GM12864 (cell line): ENCODE measurements at places on chromosomes 12 and 14.

- DNase-seq = no peak
Observed at GRCh38 chr14:101713621-101714349, 47.7 kb upstream of the PPP2R5C start.

DNA sequence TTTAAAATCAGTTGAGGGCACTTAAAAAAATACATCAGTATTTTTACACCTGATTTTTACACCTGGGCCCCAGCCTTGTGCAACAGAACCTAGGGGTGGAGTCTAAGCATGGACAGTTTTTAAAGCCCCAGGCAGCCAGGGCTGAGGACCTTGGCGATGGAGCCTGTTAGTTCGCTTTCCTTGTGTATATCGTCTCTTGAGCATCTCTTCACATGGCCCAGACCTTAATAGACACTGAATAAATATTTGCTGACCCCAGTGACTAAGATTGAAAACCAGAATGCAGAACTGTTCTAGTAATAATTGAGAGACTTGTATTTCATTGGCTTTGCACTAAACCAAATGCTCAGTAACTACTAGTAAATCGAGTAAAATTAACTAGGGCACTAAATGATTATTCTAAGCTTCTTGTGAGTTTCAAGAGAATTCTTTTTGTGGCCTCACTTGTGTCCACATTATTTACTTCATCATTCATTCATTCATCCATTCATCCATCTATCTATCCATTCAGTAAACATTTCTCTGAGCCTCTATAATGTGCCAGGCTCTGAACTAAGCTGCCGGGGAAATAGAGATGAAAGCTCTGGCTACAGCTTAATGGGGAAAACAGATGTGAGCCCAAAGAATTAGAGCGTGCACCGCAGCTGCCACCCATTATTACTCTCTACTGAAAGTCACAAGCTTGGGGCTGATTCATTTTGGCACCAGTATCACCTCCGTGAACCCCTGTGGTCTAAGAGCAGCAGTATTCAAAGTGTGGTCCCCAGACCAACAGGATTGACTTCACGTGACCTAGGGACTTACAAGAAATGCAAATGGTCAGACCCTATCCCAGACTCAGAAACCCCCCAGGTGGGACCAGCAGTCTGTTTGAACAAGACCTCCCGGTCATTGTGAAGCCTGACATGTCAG, 30.7 kb upstream of the BCL7A start:
- DNase-seq = peak; percentile 92

DNA sequence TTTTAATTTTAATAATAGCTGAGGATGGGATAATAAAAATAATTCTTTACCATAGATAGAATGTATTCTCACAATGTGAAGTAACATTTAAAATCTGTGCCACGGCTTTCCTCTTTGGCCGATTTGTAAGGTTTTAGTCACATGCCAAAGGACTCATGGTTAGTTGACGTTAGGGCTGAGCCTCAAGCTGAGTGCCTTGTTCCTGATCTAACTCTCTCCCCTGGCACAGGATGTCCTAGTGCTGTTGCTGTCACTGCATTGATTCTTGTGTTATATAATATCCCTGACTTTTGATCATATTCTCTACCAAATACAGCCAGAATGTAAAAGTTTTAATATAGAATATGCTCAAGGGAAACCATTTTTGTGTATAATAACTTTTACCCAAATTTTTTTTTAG, 144.3 kb downstream of the PELI2 start:
- DNase-seq = no peak

DNA sequence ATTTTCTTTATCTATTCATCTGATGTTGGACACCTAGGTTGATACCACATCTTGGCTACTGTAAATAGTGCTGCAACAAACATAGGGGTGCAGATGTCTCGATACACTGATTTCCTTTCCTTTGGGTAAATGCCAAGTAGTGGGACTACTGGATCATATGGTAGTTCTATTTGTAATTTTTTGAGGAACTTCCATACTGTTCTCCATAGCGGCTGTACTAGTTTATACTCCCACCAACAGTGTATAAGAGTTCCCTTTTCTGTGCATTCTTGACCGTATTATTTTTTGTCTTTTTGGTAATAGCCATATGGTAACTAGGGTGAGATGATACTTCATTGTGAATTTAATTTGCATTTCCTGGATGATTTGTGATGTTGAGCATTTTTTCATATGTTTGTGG, 71.8 kb downstream of the LRP6 start:
- no peak for DNase-seq

GRCh38 chr12:6478416-6478815, 7.9 kb upstream of the VAMP1 start:
- DNase-seq = no peak

GRCh38 chr14:53934778-53935414, 21.7 kb downstream of the BMP4 start:
- no peak for DNase-seq

GRCh38 chr12:40208707-40209446, 15.9 kb upstream of the LRRK2 start:
- DNase-seq = no peak

DNA sequence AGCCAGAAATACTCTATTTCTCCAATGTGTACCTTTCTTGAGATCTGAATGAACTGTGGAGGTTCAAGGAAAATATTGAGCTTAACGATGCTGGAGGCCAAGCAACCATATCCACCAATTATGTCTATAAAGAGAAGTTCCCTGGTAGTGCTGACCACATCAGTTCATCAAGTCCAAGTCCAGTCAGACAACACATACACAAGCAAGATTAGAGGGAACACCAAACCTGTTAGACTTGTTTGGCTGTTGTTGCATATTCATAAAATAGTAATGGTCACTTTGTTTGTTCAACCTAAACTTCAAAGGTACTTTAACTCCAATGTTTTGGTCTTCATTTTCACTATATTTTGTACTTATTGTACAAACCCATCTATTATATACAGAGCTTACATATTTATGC, 81.6 kb downstream of the LMO3 start:
- DNase-seq = no peak

GRCh38 chr14:20603813-20604690, 12.9 kb upstream of the RNASE12 start:
- DNase-seq = no peak

DNA sequence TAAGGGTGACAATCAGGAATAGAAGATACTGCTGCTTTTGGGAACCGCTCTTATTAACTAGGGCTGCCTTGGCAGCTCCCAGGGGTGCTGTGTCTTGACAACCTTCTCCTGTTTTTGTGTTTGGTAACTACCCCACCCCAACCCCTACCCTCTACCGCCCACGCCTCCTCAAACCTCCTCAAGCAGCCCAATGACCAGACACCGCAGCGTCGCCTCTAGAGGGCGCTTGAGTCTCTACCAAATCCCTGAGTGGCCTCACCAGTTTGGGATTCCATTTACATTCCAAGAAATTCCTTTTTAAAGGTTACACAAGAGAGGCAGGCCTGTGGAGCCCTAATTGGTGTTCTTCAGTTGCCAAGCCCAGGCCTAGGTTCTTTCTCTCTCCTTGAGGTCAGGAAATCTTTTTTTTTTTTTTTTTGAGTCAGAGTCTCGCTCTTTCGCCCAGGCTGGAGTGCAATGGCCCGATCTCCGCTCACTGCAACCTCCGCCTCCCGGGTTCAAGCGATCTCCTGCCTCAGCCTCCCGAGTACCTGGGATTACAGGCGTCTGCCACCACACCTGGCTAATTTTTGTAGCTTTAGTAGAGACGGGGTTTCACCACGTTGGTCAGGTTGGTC, 72.4 kb upstream of the USP44 start:
- DNase-seq = no peak

DNA sequence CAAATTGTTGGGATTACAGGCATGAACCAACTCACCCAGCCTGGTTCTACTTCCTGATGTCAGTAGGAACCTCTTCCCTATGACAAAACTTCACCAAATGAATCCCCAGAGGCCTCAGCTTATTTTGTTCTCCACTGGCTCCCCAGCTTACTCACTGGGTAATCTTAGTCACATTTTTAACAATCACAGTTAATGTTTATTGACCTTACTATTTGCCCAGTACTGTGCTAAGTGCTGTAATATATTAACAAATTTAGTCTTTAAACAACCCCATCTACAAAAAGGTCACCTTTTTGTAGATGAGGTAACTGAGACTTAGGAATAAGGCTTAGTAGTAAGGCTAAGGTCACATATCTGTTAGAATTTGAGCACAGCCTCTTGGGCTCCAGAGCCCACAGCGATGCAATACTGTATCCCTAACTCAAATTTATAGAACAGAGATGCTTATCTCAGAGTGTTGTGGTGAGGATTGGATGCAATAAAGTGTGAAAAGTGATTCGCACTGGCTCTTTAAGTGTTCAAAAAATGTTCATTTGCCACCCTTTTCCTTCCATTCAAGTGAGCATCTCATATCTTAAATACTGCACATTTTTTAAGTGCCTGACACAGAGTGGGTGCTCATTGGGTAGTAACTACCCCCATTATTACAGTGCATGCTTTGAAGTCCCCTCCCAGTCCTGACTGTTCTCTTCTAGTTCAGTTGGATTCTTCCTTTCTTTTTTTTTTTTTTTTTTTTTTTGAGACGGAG, 146.4 kb upstream of the ARHGAP5 start:
- DNase-seq = no peak

GRCh38 chr12:70271025-70271424, 27.8 kb downstream of the CNOT2 start:
- DNase-seq = no peak

- DNase-seq = no peak
Observed at GRCh38 chr12:69102856-69103255, 136.5 kb upstream of the CPSF6 start.

DNA sequence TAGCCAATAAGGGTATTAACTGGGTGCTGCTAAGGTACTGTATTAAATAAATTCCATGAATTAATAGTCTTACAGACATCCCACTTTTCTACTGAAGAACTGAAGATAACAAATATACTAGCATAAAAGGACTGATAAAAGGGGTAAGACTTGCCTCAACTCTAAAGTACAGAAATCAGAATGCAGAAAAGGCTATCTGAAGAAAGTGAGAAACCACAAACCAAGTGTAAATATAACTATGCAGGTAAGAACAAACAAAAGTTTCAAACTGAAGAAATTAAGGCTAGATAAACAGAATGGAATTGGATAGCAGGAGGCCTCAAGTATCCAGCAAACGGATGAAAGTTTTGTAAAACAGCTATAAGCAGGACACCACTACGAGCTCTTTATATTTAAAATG, 29.5 kb downstream of the YAF2 start:
- no peak for DNase-seq

DNA sequence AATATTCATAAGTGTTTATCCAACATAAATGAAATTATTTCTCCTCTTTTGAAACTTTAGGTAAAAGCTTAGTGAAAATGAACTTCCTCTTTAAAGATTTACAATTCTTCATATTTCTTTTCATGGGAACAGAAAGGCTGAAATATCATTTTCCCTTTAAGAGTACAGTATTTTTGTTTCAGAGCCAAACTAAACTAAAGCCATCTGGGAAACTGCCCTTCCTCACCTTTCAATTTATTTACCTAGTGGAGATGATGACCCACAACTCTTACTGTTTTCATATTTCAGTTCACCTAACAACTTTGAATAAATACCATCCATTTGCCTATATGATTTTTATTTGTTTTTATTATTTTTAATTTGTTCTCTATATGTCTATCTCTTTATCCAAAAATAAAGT, 105.4 kb downstream of the ALX1 start:
- no peak for DNase-seq

DNA sequence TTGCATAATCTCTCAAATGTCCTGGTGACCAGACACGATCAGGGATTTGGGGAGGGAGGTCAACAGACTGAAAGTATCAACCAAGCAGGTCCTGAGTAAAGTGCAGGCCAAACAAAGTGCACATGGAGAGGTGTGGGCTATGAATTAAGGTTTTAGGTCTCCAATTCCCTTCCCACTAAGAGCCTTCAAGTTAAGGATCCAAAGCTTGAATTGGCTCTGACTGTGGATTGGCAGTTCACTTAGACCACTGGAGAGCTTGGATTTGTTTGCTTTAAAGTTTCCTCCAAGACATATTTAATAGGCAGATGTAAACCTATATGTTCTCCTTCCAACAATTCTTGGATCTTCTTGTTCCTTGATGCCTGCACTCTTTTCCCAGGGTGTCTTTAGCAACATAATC, 129.6 kb upstream of the IGF1 start:
- no peak for DNase-seq

DNA sequence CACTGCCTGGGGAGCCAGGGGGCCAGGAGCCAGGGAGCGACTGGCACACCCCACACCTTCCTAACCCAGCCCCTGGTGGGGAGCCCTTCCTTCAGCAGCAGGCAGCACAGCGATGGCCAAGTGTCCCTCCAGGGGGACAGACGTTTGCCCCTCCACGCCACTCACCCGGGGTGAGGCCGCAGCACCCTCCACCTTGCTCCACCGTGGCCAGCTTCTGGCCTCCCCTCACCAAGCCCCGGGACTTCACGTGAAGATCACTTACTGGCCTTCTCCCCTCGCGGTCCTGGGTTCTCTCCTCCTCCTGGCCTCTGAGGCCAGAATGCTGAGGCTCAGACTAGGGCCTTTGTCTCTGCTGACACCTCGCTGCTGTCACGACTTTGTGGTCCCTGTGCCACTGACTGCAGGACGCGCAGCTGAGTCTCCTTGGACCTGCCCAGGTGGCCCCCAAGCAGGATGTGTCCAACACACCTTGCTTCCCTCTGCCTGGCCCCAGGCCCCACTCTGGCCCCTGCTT, 3.5 kb upstream of the ASPG start:
- no peak for DNase-seq

DNA sequence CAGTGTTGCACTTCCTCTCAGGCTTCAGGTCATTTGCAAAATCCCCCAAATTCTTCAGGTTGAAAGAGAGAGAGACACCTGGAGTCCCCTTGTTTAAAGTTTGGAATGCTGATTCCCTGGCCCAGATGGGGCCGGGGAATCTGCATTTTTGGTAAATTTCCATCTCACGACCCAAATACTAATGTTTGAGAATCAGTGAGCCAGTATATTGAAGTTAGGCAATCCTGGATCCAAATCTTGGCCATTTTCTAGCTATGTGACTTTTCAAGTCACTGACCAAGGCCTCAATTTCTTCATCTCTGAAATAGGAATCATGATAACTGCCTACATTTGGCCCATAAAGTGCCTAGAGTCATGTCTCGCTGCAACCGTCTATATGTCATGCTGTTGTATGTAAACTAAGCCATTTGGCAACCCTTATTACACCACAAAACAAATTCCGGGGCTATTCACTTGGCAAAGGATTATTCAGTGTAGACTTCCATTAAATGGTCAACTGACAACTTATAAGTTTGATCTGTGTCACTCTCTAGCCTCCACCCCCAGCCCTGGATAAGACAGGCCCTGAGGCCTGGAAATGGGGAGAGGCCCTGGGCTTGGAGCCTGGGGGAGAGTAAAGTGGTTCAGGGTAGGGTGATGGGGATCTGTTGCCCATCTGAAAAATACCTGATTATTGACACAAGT, 3.7 kb upstream of the ZFP36L1 start:
- no peak for DNase-seq

DNA sequence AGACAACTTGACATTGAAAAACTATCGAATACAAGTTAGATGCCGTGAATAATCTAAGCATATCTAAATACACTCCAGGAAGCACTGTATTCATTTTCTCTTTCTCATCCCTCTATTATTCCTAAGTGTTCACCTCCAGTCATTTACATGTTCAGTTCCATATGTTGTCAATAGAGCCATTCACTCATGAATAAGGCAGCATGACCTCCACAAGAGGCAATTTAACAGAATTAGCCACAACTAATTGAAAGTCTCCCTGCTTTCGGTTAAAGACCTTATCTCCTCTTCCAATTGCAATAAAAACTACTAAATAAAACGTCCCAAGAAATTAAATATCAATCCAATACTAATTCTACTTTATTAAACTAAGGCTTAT, 1.8 kb downstream of the LRIG3 start:
- DNase-seq = no peak

- no peak for DNase-seq
Observed at GRCh38 chr12:120261951-120262851, 3.3 kb downstream of the PXN start.

GRCh38 chr12:24991209-24992049, 42.5 kb upstream of the BCAT1 start:
- peak; percentile 67 for DNase-seq
